ENCODE measurements at places on chromosomes 12 and 14.

DNA sequence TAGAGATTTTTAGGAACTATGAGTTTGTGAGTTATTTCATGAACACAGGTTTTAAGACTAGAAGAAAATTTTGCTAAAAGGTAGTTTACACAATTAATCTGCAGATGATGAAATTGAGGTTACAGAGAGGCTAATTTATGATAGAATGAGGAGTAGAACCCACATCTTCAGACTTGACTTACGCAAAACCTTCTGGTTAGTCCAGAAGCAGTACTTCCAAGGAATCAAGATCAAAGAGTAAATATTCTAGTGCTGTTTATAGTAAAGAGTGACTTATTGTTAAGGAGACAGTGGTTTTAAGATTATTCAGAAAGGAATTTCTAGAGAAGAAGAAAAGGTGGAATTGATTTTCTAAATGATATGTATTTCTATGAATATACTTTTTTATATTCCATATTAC is 10.6 kb upstream of the KITLG start:
- DNase-seq: no peak

GRCh38 chr14:100388103-100389054 is 65.2 kb downstream of the SLC25A47 start:
- DNase-seq: no peak

GRCh38 chr14:89194376-89194775 is 222.7 kb downstream of the FOXN3 start:
- no peak for DNase-seq

DNA sequence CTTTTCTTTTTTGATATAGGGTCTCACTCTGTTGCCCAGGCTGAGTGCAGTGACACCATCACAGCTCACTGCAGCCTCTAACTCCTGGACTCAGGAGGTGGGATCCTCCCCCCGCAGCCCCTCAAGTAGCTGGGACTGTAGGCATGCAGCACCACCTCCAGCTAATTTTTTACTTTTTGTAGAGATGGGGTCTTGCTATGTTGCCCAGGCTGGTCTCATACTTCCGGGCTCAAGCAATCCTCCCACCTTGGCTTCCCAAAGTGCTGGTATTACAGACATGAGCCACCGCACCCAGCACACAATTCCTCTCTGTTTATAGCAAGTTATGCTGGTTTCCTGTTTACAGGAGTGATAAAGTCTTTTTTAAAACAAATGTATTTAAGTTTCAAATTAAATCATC is 39.5 kb upstream of the HIF1A start:
- no peak for DNase-seq

DNA sequence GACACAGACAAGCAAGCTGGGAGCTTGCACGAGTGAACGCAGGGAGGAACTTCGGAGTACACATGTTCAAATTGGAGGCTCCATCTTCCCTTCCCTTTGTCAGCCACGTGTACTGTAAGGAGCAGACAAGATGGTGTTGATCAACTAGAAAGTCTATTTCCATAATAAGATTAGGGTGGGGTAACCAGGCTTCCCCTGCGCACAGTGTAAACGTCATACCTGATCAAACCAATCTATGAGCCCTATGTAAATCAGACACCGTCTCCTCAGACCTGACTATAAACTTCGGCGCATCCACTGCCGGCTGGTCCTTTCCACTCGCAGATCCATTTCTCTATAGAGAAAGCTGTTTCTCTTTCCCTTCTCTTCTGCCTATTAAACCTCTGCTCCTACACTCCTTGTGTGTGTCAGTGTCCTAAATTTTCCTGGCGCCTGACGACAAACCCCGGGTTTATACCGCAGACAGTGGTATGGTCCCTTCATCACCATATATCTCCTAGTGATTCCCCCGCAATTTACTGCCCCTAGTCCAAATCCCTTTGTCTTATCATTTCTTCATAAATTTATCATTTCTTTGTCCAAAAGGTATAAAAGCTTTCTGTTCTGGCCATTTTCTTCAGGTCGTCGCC is 7.5 kb upstream of the ETFBKMT start:
- DNase-seq: no peak

GRCh38 chr12:71415336-71416231 is 24.0 kb upstream of the LGR5 start:
- no peak for DNase-seq

DNA sequence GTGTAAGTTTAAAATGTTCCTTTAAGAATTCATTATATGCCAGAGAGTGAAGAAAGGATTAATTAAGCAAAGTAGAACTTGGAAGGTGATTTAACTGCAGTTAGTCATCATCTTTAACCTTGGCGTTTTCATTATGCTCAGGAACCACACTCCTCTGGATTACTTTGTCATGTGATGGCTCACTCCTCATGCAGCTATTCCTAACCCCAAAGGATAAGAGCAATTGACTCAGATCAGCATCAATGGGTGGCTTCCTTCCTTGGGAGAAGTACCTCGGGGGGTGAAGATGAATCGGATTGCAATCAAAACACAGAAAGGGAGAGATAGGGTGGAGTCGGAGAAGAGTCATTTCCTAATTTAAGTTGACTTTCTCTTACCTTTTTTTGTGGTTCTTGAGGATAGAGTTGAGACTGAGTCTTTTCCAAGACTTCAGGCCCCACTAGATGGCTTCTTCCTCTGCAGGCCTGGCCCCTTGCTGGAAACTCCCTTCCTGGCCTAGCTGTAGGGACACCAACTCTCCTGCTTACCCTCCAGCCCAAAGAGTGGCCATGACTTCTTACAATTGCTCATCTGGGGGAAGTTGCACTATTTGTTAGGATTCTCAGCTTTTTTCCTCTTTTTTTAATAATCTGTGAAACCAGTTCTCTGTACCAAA is 238.6 kb upstream of the DDHD1 start:
- DNase-seq: no peak

GRCh38 chr14:30994681-30995620 is 30.5 kb upstream of the AP4S1 start:
- no peak for DNase-seq

DNA sequence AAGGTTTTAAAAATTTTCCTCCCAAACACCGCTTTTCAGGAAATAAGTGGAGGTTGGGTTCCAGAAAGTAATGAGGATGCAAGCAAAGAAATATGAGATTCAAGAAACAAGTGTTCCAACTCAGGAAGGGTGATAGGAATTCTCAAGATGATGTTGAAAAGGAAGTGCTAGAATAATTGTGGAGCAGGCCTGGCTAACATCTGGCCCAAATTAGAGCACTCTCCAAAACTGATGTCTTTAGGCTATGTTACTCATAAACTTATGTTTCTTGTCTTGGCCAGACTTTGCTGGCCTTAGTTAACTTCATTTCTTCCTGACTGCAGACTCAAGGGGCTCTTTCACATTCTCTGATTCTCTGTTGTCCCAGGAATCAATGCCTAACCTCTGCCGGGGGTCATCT is 116.3 kb downstream of the TMTC3 start:
- no peak for DNase-seq

- no peak for DNase-seq
Observed at GRCh38 chr12:666766-667308, 3.6 kb upstream of the NINJ2 start.

GRCh38 chr14:77055981-77056380 is 27.5 kb upstream of the IRF2BPL start:
- no peak for DNase-seq

GRCh38 chr12:39752482-39753137 is 133.0 kb upstream of the ABCD2 start:
- DNase-seq: no peak

- no peak for DNase-seq
Observed at GRCh38 chr14:90424075-90424474, 27.2 kb downstream of the CALM1 start.

DNA sequence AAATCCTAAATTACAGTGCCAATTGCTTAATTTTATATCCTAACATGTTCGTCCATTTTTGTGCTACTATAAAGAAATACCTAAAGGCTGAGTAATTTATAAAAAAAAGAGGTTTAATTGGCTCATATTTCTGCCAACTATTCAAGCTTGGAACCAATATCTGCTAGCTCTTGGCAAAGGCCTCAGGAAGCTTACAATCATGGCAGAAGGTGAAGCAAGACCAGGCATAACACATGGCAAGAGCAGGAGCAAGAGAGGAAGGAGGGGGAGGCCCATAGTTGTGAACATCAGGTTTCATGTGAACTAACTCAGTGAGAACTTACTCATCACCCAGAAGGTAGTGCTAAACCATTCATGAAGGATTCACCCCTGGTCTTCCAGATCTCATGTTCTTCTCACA is 494.3 kb downstream of the CCER1 start:
- no peak for DNase-seq

DNA sequence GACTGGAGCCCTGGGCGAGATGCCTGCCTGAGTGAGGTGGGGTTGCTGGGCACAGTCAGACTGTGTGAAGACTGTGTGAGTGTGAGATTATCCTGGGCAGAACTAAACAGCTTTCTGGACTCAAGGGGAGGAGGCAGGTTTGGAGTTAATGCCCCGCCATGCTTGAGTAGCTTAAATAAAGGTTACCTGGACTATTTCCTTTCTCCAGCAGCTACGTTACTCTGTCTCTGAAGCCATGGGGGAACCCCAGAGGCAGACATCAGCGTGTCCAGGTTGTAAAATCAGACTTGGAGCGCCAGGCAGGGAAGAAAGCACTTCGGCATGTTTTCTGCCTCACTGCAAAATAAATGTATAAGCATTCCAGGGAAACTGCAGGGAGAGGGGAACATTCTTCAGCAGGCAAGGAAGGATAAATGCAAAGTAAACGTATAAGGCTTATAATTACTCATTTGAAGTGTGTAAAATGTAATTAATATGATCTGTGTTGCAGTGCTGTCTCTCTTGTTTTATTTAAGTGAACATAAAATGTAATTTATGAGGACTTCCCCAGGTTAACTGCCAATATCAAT is 129.7 kb downstream of the CHST11 start:
- DNase-seq: no peak

GRCh38 chr12:47362126-47362705 is 282.5 kb upstream of the AMIGO2 start:
- no peak for DNase-seq

GRCh38 chr14:31828946-31829868 is 247.9 kb upstream of the ARHGAP5 start:
- no peak for DNase-seq

GRCh38 chr14:51817326-51817725 is 43.1 kb upstream of the GNG2 start:
- DNase-seq: no peak

GRCh38 chr12:124506832-124507153 is 60.6 kb downstream of the NCOR2 start:
- DNase-seq: no peak

GRCh38 chr12:6925239-6925539 is 2.6 kb upstream of the ATN1 start:
- DNase-seq: no peak

DNA sequence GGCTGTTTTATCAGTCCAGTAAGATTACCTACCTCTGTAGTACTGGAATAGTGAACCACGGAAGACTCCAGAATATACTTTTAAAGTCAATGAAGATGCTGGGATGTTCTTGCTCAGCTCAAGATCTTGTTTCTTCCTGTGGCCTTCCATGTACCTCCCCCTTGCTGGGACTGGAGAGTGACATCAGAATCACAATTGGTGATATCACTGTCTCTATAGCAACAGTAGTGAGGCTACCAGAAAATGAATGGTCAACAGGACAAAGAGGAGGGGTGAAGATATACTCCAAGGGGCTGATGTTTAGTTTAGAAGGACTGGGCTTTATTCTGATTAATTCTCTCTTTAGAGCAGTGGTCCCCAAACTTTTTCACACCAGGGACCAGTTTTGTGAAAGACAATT is 3.8 kb downstream of the AKAP3 start:
- no peak for DNase-seq

GRCh38 chr14:59566296-59566695 is 10.3 kb downstream of the CCDC175 start:
- no peak for DNase-seq

GRCh38 chr12:111094157-111095010 is 174.0 kb upstream of the MYL2 start:
- no peak for DNase-seq

DNA sequence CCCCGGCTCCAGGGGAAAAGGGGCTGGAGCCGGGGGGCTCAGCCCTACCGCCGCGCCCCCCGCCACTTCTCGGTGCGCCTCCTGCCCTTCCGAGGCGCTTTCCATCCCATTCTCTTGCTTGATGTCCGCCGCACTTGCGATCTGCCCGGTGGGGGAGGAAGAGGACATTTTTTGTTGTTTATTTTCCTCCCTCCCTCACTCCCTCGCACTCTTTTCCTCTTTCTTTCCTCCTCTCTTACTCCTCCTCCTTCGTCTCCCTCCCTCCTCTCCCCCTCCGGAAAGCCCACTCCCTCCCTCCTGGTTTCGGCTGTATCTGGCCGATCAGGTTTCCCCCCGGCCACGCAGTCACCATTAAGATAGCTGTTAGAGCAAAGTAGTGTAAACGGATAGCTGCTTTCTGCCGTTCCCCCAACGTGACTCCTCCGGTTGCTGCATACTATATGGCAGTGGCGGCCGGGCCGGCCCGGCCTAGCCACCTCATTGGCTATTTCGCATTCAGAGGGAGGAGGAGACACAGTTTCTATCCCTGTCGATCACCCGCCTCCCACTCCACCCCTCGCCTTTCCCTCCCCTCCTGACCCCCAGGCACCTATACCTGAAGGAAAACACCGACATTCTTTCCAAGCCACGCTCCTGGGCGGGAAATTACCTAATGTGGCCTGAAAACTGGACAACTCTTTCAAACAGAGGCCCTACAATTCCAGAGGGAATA is at the start of gene SIX4:
Gene SIX4, minus strand, starts transcription at position 445 of the 712 bp plus-strand sequence. Its CDS starts 277 bp downstream, at position 168.
- DNase-seq: no peak

DNA sequence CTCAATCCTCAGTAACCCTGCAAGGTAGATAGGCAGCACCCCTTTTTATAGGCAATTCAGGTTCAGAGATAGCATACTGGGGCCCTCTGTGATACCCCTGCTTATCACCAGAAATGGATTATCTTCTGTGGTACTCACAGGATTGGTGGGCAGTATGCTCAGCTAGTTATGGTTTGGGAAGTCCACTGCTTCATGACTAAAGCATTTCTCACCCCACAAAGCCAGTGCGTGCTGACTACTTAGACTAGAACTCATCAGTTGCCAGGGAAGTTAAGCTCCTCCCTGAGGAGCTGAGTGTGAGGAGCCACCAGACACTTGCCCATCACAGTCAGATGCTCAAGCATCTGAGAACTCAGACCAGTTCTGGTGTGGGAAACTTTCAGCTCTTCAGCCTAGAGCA is 76.3 kb downstream of the SCAF11 start:
- DNase-seq: no peak

DNA sequence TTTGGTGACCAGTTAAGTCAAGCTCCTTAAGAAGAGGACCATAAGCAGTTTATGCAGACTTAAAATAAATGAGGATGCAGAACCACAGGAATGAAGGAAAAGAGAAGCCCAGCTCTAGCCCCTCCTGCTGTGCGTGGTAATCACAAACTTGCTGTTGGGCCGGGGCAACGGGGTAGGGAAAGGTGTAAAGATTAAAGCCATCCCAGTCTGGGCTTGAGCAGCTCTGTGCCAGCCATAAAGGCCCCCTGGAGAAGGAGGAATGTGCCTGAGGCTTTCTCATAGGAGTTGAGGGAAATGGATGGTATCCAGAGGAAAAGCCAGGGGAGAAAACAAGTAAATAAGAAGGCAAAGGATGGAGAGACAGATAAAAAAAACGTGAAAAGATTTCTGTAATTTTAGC is 25.1 kb downstream of the TEP1 start:
- no peak for DNase-seq
